ENCODE measurements at places on chromosomes 3 and 15.
A peak's percentile ranks its signal among the peaks of the same experiment; 100 is the strongest.

- no peak for DNase-seq
Observed at GRCh38 chr15:65368302-65369211, 9.2 kb downstream of the IGDCC3 start.

DNA sequence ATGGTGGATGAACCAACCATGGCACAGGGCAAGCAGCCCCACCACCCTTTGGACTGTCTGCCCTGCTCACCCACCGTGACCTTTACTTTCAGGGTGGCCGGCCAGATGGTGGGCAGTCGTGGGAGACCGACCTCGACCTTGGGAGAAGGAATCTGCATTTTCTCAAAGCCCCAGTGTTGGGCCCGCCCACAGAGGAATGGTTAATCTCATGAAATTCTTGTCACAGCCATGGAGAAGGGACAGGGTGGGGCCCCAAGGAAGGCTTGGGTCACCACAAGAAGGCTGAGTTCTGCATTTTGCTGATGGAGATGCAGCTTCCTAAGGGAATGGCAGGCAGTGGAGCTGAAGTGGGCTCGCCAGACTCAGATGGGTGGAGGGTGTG is 2.9 kb downstream of the PLXND1 start:
- no peak for DNase-seq

DNA sequence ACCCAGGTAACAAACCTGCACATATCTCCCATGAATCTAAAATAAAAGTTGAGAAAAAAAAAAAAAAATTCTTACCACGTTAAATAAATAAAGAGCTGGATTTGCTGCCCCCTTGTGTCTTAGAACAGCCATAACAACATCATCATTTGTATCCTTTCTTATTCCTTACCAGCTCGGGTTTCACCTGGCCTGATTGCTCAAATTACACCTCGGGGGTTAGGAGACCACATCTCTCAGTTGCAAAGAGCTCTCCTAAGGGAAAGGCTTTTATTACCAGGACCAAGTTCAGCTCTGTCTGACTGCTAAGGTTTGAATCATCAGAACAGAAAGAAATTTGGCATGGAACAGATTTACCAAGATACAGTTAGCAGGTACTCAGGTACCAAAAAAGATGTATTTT is 25.8 kb upstream of the RPL39L start:
- peak; percentile 14 for DNase-seq

GRCh38 chr3:195405651-195406050 is 37.2 kb downstream of the ACAP2 start:
- no peak for DNase-seq

DNA sequence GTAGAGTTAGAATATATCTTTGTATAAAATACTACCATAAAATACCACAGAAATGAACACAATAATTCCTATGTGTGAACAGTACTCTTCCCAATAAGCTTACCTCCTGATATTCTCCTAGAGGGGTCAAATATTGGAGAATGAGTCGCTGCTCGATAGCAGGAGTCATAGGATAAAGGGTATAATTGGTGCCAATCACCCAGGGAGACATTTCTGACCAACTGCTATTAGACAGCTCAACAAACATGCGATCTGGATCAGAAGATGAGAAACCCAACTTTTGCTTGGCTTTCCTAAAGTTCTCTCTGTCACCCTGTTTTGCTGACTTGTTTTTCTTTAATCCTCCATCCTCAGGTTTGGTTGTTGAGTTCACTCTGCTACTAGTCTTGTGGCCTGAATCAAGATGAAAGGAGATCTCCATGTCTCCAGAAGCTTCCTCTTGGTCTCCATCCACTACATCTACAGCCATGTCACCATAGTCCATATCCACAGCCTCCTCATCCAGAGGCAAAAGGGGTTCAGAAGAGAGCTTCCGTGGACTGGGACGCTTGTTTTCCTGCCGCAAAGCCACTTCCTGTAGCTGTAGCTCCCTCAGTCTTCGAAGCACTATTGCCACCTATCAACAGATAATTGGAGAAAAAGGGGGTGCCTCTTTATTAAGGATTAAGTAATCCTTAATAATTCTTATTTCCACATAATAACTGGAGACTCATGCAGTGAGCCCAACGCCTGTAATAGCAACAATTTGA is 50.4 kb downstream of the RBM15B start:
- DNase-seq: no peak

DNA sequence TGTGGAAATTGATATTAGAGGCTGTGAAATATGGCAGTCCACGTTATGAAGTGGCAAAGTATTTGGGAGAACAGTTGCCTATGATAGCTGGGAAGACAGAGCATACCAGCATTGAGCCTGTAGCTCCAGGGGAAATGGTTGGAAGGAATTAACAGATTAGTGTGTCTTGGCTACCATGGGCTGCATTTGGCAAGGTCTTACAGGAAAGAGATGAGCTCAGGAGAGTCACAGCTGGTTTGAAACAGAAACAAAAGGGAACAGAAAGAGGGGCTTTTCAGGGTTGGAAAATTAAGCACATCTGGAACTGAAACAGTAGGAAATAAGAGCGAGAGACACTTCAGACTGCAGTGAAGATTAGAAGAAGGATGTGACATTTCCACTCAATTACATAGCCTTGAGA is 141.7 kb downstream of the FBLN2 start:
- DNase-seq: no peak
